Stimulated activated CD4-positive, alpha-beta T cell treated with anti-CD3 and anti-CD28 coated beads, Interleukin-12 subunit alpha, Interleukin-12 subunit beta, amount 100 ng/mL, for 24 hours (primary cell): ENCODE measurements at places on chromosomes 3 and 15.

- no peak for DNase-seq
These were observed 41.0 kb downstream of the MCTP2 start for GRCh38 chr15:94272251-94272898.

- DNase-seq: no peak
These were observed 25.1 kb downstream of the VPS39 start for GRCh38 chr15:42182961-42183360.

DNA sequence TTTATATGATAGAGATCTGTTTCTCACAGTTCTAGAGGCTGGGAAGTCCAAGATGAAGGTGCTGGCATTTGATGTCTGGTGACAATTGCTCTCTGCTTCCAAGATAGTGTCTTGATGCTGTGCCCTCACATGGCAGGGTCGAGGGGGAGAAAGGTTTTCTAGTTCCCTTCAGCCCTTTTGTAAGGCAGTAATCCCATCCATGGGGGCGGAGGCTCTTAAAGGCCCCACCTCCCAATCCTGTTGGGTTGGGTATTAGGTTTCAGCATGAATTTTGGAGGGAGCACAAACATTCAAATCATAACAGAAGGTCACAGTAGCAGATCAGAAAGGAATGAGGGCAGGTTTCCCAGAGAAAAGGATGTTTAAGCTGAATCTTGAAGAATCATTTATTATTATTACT is 601.7 kb upstream of the ZNF717 start:
- DNase-seq: no peak

- DNase-seq: no peak
These were observed 41.7 kb upstream of the BLM start for GRCh38 chr15:90675464-90675863.

- DNase-seq: no peak
These were observed 229.3 kb upstream of the MCTP2 start for GRCh38 chr15:94002041-94002440.

DNA sequence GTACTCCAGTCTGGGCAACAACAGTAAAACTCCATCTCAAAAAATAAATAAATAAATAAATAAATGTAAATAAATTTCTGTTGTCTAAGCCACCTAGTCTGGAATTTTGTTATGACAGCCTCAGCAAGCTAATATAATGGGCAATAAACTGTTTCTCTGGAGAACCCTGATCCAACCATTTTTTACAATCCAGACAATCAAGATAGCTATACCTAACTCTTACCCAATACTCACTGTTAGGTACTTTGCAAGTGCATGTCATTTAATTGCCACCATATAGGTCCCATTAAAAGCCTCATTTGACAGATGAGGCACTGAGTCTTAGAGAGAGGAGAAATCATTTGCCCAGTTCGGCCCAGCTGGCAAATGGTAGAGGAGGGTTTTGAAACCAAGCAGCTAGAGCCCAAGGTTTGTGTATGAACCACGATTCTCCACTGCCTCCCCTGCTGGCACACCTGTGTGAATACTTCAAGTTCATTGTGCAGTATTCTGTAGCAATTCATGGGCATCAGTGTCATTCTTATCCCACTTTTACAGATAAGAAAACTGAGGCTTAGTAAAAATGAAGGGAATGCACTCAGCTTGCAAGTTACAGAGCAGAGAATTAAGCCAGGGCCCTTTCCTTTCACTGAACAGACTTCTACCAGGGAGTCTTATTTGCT is 107.0 kb upstream of the UBE2E1 start:
- DNase-seq: no peak

DNA sequence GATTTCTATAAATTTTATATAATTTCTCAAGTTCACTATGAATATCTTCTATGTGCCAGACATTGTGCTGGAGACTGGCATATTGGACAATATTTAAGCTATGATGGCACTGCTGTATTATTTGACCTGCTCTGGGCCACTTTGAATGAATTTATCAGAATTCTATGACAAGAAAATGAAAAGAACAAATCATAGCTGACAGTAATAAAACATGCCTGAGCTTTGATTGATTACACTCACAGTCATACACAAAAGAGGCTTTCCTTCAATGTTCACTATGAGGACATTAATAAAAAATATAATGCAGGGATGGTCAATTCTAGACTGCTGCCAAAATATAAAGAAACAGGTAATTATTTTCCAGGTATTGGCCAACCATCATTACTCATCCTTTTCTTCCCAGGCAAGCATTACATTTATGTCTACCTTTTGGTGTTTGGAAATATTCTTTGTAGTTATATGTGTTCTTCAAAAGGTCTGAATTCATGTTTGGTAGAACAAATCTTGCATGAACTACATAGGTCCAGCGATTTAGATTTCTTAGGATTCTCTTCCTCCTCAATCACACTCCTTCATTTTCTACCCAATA is 81.0 kb upstream of the ALCAM start:
- no peak for DNase-seq

DNA sequence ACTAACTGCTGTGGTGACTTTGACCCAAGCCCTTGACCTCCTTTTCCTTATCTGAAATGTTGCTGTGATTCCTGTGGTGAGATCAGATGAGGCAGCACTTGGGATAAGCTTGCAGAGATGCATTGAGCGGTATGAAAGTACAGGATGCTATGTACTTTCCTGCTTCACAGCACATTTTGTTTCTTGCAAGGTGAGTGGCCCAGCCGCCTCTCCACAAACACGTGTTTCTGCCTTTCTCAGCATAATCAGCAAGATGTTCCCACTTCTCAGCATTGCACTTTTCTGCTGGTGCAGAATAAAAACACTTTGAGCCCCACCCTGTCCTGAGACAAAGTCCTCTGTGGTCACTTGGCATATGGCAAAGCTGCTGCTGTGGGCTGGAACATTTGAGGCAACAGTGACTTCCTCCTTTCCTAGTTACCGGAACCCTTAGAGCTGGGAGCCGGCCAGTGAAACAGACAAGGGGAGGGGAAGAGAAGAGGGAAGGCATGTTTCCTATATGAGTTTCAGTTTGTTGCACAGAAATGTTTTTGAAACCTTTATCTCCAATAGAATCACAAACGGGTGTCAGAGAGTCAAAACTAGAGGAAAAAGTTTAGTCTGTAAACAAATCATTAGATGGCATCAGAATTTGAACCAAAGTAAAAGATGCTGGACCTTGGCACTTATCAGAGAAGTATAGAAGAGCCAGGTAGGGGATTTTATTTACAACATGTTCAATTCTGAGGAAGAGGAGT is 5.0 kb downstream of the NUDT16 start:
- no peak for DNase-seq

GRCh38 chr15:50854601-50855490 is 53.6 kb upstream of the AP4E1 start:
- DNase-seq: no peak
